Cerebellum (tissue), 4 donors: ENCODE measurements at places on chromosomes 12 and 14. TPM values are rescaled to one million over a fixed set of nuclear protein-coding genes. Genes with fewer than 3 reads are reported as not detected.

Gene ASCL1
- 14.0 TPM for total RNA-seq

Gene ZNF891
- 17.6 TPM for total RNA-seq

Gene OVCH1
- total RNA-seq, result 1.6 TPM

DNA sequence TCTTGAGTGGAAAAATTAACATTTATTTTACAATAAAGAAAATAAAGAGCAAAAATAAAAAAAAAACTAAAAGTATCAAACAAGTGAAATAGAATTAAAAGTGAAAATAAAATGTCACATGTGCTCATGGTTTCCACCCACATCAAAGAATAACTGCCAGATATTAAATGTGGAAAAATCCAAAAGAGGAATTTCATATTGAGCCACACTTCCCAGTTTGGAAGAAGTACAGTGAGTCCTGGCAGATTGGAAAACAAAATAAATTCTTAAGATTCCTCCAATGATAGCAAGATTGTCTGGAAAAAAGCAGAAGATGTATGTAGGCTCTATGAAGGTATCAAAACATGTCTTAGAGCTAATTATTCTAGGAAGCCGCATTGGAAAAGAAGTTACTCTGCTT lies 1019.5 kb downstream of the SLC6A15 start:
- no peak for DNase-seq

- DNase-seq, result no peak
These were observed 132.0 kb upstream of the ARHGAP5 start for GRCh38 chr14:31945074-31945613.

DNA sequence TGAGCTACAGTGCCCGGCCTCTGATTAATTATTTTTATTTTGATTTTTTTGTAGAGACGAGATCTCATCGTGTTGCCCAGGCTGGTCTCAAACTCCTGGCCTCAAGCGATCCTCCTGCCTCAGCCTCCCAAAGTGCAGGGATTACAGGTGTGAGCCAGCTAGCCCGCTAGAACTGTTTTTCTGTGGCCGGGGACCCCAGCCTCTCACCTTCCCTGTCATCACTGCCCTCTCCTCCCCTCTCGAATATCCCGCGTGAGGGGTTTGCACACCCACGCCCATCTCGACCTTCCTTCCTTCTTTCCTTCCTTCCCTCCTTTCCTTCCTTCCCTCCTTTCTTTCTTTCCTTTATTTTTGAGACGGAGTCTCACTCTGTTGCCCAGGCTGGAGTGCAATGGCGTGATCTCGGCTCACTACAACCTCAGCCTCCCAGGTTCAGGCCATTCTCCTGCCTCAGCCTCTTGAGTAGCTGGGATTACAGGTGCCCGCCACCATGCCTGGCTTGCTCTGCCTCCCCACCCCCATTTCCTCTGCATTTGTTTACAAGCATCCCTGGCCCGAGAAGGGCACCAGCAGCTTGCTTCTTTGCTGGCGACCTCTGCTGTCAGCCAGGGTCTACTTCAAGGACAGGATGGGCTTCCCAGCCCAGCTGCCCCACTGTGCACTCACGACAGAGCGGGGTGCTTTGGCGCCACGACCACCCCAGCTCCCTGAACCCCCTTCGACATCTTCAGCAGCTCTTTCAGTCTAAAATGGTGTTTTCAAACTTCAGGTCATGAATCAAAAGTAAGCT lies 4.3 kb upstream of the TRAF3 start:
- DNase-seq, result no peak
